ENCODE measurements at places on chromosomes 7 and 10.

DNA sequence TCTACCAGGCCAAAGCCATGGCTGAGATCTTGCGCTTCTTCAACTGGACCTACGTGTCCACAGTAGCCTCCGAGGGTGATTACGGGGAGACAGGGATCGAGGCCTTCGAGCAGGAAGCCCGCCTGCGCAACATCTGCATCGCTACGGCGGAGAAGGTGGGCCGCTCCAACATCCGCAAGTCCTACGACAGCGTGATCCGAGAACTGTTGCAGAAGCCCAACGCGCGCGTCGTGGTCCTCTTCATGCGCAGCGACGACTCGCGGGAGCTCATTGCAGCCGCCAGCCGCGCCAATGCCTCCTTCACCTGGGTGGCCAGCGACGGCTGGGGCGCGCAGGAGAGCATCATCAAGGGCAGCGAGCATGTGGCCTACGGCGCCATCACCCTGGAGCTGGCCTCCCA lies 142.7 kb downstream of the GRM3 start:
- DNase-seq = no peak

DNA sequence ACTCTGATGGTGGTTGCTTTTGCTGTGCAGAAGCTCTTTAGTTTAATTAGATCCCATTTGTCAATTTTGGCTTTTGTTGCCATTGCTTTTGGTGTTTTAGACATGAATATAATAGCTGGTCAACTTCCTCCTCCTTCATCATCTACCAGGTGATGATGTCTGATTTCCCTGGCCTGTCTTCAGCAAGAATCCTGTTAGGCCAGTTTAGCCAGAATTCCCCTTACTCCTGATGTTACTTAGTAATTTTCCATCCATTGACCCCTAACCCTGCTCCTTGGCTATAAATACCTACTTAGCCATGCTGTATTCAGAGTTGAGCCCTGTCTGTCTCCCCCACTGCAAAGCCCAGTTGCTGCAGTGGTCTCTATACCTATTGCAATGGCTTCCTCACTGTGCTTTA lies 91.4 kb downstream of the ZNF777 start:
- DNase-seq = peak; percentile 20

- no peak for DNase-seq
Measured at GRCh38 chr10:67779465-67780203, 58.4 kb downstream of the DNAJC12 start.

GRCh38 chr7:130927564-130927963 lies 193.6 kb upstream of the KLF14 start:
- no peak for DNase-seq

DNA sequence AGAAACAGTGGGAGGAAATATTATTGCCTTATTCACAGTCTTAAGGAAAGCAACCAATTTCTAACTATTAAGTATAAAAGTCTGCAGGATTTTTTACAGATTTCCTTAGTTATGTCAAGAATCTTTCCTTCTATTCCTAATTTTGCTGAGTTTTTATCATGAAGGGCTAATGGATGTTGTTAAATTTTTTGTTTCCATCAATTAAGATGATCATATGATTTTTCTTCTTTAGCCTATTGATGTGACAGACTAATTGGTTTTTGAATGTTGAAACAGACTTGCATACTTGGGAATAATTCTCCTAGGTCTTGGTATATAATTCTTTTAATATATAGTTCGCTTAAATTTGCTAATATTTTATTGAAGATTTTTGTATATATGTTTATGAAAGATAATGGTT lies 569.1 kb upstream of the KCND2 start:
- DNase-seq = no peak

- no peak for DNase-seq
Measured at GRCh38 chr10:110684800-110685446, 40.8 kb downstream of the RBM20 start.

GRCh38 chr7:135317676-135318325 lies 84.2 kb downstream of the STRA8 start:
- DNase-seq = no peak

- DNase-seq = no peak
Measured at GRCh38 chr10:49837051-49837478, 74.9 kb upstream of the OGDHL start.

GRCh38 chr7:21462081-21462480 lies 34.2 kb downstream of the SP4 start:
- no peak for DNase-seq

DNA sequence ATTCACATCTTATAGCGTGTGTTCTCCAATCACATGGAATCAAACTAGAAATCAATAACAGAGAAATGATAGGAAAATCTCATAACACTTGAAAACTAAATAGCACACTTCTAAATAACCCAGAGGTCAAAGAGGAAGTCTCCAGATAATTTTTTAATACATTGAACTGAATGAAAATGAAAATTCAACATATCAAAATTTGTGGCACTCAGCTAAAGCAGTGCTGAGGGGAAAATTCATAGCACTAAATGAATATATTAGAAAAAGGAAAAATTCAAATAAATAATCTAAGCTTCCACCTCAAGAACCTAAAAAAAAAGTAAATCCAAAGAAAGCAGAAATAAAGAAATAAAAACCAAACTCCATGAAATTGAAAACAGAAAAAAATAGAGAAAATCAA lies 17.3 kb downstream of the CALML3 start:
- no peak for DNase-seq

GRCh38 chr10:1036341-1036791 lies 10.7 kb upstream of the IDI2 start:
- DNase-seq = peak; percentile 87

GRCh38 chr7:5248201-5248885 lies 34.4 kb upstream of the SLC29A4 start:
- no peak for DNase-seq

- no peak for DNase-seq
Measured at GRCh38 chr7:151400626-151401315, 9.1 kb downstream of the WDR86 start.

- DNase-seq = no peak
Measured at GRCh38 chr7:52507546-52508255, 527.7 kb upstream of the POM121L12 start.

DNA sequence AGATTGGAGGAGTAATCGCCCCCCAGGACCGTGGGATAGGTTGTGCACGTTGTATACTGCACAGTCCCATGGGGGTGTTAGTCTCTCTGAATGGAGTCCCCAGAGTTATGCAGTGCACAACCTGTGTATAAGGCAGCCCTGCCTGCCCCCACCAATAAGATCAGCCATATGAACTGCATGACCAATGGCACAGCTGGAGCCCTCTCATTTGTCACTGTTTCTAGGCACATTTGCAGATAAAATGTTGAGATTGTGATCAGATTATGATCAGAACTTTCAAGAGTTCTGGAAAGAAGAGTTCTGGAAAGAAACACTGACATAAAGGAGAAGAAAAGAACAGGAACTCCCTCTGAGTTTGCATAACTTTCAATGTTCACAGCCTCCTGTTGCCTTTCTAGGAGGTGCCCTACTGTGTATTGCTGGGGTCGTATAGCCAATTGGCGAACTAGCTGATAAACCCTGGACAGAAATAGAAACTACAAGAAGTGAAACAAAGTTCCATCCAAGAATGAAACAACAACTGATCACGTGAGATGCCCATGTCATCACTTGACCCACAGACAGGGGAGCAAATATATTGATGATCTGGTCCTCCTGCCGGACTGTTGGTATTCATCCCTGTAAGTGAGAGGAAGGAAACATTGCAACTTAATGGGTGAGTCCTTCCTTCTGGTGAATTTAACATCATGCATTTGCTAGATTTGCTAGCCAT lies 49.6 kb upstream of the TOMM7 start:
- no peak for DNase-seq

- no peak for DNase-seq
Measured at GRCh38 chr7:94525923-94526322, 16.3 kb downstream of the CASD1 start.

GRCh38 chr7:100781255-100781654 lies 46.1 kb downstream of the EPHB4 start:
- DNase-seq = no peak

- no peak for DNase-seq
Measured at GRCh38 chr7:70104243-70104642, 506.0 kb downstream of the AUTS2 start.

DNA sequence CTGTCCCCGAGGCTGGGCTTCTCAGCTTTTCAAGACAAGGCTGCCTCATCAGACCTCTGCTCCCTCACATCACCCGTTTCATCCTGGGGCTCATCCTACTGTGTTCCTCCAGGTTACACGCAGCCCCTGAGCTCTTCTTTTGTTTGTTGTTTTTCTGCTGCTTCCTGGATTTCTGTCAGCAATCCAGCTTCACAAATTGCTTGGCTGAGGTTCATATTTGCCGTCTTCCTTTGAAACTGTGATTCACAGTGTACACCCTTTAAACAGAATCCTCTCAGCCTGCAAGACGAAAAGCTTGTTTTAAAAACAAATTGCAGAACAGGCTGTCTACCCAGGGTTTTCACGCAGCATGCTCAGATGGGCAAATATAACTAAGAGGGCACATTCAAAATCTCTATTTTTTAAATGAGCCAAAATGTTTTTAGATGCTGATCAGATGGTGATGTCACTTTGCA lies 39.1 kb upstream of the PARD3 start:
- no peak for DNase-seq

- no peak for DNase-seq
Measured at GRCh38 chr10:124906551-124907001, 35.3 kb upstream of the ZRANB1 start.

DNA sequence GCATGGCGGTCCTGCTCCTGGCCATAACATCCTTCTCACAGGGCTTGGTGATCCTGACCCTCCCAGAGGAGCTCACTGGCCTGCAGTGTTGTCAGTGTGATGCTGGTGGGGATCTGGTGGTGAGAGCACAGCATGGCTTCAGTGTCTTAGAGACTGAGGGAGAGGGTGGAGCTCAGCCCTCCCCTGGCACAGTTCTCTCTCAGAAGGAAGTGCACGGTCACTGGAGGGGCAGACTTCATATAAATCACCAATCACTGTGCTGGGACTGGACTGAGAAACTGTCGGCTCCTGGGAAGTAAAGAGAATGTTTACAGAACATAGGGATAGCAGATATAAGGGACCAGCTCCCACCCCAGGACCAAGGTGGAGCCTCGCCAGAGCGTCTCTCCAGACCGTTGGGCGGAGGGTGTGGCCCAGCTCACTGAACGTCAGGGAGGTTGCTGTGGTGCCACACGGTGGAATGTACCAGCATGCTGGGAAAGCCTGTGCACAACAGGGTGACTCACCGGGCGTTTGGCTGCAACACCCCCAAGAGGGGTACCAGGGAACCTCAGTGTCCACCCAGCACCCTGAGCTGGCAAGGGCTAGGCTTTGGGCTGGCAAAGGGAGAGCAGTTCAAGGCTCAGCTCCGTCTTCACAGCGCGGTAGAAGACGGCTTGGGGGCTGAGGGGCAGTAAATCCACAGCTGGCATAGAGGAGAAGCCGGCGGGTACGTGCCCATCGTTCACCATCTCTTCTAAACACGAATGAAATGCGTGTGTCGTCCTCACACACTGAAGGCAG lies 8.8 kb upstream of the GET4 start:
- DNase-seq = peak; percentile 50

- DNase-seq = no peak
Measured at GRCh38 chr10:24917979-24918378, 34.4 kb downstream of the PRTFDC1 start.

- no peak for DNase-seq
Measured at GRCh38 chr7:12386313-12386740, 17.3 kb downstream of the VWDE start.

DNA sequence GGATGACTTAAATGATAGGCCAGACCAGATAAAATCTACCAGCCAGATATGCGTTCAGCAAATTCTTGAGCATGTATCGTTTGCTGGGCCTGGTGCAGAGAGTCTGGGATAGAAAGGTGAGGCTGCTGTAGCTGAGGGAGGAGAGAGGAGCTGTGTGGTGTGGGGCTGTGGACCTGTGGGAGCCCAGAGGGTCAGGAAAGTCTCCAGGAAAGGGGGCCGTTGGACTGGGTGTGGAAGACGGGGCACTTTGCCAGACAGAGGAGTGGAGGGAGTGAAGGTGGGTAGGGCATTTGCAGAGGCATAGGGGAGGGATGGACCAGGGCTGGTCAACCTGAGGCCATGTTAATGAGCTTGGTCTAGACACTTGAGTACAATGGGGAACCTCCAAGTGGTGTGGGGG lies 124.7 kb upstream of the UNC5B start:
- DNase-seq = no peak

DNA sequence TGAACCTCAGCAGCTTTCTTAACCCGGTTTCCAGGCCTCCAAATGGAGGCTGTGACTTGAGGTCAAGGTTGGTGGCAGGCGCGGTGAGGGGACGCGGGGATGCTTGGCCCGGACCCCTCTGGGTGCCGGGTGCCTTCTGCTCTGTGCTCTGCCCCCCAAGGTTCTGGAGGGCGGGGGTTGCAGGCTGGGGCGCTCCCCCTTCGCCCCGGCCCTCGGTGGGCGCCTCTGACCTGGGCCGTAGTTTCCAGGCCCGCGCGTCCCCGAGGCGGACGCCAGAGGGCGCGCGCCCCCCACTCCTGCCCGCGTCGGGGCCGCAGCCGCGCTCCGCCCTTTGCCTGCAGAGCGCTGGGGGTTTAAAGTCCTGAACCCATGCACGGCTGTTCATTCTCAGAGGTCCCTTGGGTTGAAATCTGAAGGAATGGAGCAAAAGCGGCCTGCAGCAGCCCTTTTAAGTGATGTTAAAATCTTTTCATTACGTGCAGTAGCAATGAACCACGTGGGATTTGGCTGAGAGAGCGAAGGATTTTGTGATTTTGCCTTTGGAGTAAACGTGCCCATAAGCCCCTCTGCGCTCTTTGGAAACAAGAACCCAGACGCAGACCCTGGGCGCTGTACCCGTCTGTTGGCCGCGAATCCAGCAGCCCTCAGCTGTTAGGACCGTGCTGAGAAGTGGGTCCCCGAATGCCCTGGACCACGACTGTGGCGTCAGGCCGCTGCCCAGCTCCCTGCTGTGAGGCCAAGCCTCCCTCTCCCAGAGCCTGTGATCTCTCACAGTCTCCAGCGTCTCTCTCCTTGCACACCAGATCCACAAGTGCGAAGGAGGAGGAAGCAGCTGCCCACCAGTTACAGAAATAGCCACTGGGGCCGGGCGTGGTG lies 135.0 kb downstream of the ACTR3B start:
- DNase-seq = no peak

- DNase-seq = no peak
Measured at GRCh38 chr10:11725912-11726311, 16.3 kb upstream of the ECHDC3 start.

DNA sequence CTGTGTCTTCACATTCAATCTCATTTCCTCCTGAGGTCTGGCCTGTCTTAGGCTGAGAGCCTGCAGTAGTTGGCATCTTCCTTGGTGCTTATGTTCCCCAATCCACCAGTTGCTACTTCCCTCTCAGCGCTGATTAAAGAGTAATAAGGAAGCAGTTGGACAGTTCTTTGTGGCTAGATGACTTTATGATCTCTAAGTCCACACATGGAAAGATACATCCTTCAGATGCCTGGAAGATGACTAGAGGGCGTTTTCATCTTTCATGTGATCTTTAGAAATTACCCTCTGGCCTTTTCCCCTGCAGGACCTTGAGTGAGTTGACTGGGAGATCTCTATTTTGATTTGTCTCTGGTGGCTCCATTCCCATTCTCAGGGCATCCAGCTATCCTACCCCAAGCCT lies 204.5 kb downstream of the GRM3 start:
- no peak for DNase-seq

GRCh38 chr7:117092785-117093184 lies 139.5 kb downstream of the ST7 start:
- no peak for DNase-seq

GRCh38 chr7:83085299-83085698 lies 77.4 kb downstream of the PCLO start:
- no peak for DNase-seq

Data from epithelial cell of prostate (primary cell).